ENCODE measurements at places on chromosomes 4 and X.
A peak's percentile ranks its signal among the peaks of the same experiment; 100 is the strongest.

GRCh38 chr4:184019076-184019475, 114.0 kb downstream of the STOX2 start:
- no peak for DNase-seq

- no peak for DNase-seq
These were observed 392.8 kb downstream of the RAPGEF2 start for GRCh38 chr4:159495515-159496236.

GRCh38 chrX:135463937-135464336, 42.2 kb downstream of the SMIM10L2A start:
- DNase-seq: no peak

GRCh38 chrX:15988661-15989603, 134.3 kb upstream of the AP1S2 start:
- no peak for DNase-seq

GRCh38 chr4:80614319-80614718, 278.8 kb downstream of the CFAP299 start:
- no peak for DNase-seq

DNA sequence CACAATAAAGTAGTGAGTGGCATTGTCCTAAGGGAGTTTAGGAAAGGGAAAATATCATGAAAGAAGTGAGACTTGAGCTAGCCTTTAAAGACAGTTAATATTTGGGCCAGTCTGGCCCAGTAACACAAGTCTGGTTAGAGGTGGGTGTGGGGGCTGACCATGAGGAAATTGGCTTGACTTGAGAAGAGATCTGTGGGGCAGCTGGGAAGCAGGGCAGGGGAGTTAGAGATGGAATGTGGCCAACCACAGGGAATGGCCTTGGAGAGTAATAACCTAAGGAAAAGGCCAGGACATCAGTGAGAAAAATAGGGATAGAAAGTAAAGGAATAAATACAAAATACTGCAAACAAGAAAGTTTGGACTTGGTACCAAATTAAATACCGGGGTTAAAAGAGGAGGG, 71.3 kb downstream of the CLCN5 start:
- DNase-seq: no peak

DNA sequence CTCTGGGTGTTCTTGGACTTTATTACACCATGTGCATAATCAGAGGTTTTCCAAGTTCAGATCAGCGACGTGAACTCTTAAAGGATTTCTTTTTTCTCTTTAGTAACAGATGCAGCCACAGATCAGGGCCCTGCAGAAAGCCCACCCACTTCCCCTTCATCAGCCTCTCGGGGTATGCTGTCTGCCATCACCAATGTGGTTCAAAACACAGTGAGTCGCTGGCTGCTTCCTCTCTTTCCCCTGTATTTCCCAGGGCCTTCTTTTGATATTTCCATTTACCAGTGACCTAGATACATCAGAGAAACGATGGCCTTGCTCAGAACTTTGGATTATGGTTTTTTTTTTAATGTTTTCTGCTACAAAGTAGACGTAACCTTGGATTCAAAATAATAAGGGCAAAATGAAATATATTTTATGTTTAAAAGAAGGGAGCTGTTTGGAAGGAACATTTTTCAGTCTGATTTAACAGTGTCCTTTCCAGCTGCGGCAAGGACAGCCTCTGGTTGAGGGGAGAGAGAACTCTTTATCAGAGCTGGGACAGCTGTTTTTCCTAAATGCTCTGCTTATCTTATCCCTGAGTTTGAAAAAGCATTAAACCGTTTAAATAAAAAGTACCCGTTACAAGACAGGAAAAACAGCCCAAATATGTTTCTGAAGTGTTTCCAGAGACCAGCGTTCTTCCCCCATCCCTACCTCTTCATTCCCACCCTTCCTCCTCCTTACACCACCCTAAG, 38.2 kb downstream of the FAM114A1 start:
- DNase-seq: no peak

DNA sequence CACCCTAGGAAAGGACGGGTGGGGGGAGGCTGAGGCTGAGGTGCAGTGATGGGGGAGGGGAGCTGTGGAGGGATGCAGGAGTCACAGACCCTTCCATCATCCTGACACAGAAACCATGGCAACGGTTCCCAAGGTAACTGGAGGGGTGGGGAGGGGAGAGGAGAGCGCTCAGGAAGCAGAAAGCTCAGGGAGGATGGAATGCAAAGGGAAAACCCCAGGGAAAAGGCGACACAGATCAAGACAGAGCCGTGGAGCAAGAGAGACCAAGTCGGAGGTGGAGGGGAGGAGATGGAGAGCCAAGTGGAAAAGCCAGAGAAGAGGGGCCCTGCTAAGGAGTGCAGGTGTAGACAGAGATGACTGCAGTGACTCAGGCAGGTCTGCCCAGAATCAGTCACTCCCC, 14.5 kb downstream of the L1CAM start:
- DNase-seq: peak; percentile 77

DNA sequence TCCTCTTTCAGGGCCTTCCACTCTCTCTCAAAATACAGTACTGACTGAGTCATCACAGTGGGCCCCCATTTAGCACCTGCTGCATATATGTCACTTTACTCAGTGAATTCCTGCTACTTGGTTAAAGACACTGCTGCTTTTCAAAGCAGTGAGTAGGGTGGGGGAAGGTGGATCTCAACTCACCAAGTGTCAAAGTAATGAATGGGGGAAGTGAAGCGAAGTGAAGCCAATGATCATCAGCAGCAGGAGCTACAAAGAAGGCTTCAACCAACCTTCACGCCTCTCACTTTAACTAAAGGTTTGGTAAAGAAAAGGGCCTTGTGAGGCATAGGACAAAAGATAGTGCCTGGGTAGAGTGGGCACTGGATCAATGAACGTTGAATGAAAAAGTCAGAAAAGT, 424.1 kb downstream of the SMARCA1 start:
- DNase-seq: no peak

DNA sequence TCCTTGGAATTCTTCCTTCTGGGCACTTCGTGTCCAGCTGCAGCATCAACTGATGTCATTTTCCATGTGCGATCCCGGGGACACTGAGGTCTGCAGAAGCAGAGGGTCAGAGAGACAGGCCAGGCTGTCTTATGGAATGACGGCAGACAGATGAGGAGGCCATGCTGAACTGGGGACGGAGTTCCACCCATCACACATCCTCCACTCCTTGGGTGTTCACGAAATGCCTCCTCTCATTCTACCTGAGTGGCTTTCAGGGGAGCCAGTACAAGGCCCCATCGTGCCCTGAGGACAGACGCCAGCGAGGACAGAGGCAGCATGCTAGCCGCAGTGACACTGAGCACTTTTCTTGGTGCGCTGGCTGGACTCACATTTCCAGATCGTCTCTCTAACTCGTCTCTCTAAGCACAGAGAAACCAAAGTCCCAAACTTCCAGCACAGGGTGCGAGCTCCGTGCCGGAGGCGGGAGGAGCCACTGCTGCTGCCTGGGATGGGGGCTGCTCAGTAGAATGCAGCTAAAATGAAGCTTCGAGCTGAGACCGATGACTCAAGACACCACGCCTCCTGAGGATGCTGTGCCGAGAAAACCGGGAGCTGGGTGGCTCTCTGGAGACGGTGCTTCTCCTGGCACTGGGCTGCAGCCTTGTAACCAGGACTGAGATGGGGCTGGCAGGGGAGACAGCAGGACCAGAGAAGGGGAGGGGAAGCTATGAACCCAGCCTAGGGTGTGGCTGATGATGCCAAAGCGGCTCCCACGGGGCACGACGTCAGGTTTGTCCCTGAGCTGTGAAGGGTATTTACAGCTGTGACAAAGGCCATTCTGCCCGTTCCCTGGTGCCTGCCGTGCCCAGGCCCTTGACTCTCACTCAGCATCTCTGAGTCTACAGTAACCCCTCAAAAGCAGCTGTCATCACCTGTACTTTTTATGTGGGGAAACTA, 8.2 kb downstream of the ABLIM2 start:
- DNase-seq: peak; percentile 54

GRCh38 chr4:150972592-150972991, 42.5 kb downstream of the LRBA start:
- DNase-seq: no peak

- DNase-seq: no peak
These were observed 58.3 kb downstream of the KCNIP4 start for GRCh38 chr4:21890231-21890630.

DNA sequence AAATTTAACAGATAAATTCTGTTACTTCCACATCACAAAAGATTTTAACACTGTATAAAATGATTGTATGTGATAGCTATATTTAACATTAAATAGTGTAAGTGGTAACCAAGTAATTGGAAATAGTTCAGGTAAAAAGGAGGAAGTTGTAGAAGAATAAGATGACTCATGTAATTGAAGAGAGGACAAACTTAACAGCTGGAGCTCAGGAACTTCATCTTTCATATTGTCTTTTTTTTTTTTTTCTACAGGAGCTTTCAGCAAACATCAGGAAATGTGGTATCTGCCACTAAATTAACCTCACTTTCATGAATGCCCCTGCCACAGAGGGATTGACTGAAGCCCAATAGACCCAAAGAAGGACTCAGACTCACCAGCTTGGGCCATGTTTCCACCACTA, 188.4 kb upstream of the VEGFC start:
- no peak for DNase-seq

DNA sequence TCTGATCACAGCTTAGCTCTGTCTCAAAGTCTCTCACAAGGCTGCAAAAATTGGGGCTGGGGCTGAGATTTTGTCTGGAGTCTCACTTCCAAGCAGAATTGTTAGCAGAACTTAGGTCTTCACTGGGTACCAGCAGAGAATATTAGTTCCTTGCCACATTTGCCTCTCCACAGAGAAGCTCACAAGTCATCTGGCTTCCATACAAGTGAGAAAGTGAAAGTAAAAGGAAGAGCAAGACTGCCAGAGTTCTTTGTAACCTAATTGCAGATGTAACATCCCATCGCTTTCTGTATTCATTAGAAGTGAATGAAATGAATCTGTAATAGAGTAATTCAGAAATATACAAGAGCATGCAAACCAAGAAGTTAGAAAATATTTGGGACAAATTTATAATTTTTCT, 624.1 kb upstream of the GNPDA2 start:
- no peak for DNase-seq

DNA sequence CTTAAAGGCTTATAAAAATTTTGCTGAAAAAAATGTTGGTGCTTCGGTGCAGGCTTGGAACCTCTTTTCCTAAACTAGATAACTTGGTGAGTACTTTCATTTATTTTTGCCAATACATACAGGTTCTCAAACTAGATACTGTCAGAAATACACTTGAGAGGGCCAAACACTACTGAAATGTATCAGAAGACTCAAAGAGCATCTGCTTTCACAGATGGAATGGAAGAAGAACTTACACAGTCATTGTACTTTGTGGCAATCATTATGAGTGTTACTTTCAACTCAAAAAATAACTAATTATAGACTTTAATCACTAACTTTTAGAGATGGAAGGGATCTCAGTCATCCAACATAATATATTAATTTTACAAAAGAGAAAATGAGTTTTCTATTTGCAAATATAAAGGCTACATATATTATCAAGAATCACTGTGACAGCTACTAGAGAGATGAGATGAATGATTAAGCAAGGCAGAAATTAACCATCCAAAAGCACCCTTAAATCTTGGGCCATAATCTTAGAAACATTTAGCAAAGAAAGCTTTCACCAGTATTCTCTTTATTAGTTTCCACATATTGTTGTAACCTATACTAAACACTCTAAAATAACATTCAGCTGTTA, 1.0 kb downstream of the ENAM start:
- DNase-seq: no peak

- no peak for DNase-seq
These were observed 11.3 kb upstream of the SLC2A9 start for GRCh38 chr4:10032625-10033024.

DNA sequence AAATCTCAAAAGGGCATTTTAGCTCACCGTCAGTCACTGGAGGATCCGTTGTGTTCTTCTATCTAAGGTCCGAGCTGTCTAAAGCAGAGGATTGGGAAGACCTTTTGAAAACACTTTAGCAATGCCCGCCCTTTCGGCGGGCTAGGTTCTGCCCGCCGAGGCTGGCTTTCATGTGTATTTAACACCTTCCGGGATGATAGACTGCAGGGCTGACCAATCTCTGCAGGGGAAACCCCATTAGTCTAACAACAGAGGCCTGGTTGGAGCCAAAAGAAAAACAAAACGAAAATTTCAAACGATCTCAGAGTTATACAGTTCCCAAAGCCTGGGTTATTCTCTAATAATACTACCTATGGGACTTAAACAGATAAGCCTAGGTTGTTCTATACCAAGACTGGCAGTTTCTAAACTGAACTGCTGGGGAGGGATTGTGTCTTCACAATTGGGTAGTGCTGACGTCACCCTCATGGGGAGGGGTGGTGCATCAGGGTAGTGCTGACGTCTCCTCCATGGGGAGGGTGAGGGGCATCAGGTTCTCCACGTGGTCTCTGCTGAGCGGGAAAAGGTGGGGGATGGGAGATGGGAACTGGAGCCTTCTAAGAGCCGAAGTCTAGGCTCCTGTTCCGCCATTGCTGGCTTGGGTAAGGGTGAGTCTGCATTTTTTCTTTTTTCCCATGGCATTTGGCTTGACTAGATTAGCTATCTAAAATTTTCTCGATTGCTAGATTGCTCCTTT, 14.8 kb upstream of the CUL4B start:
- no peak for DNase-seq

DNA sequence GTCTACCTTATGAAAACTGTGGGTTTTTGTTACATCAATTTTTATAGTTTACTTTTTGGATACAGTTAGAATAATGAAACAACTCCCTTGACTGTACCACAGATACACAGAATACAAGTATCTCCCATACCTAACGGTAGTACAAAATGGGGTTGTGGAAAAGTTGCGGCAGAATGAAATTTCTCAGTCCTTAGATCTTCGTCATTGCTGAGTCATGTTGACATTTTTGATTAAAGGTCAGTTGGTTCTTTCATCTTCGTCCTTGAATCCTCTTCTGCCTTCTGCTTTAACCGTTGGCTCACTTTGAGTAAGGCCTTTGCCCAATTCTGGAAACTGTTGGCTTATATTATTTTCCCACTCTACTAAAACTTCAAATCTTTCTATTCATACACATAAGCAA, 75.6 kb downstream of the TRIML1 start:
- DNase-seq: no peak

DNA sequence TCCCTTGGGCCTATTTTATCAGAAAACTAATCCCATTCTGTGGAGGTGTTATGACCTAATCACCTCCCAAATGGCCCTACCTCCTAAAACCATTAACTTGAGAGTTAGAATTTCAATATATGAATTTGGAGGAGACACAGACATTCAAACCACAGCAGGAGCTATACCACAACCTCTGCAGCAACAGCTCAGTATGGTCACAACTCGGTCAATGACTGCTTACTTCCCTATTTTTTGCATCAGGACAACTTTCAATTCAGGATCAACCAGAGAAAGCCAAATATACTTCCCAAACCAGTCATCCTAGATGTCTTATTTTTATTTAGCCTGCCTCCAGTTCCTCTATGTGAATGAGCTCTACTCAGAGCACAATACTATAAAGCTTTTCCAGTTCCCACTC, 11.3 kb upstream of the SMARCA5 start:
- no peak for DNase-seq

DNA sequence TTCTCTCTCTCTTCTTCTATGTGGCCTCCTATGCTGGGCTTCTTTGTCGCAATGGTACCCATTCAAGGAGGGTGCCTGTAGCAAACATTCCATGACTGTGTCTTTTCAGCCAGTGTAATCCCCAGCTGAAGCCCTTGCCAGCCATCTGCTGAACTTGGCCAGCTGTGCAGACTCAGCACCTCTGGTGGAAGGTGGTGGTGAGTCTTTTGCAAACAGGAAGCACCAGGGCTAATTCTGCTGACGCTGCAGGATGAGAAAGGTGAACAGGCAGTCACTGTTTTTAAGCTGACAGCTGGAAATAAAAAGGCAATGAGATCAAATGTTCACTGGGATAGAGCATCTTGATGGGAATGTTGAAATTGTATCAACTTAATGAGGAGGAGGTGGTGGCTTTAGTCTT, 298.7 kb upstream of the CLNK start:
- no peak for DNase-seq

- no peak for DNase-seq
These were observed 21.1 kb downstream of the GRPR start for GRCh38 chrX:16144420-16144819.

Data from H7 (cell line).